CD4-positive, alpha-beta T cell (primary cell): ENCODE measurements at places on chromosomes 6 and 20. TPM values are rescaled to one million over a fixed set of nuclear protein-coding genes. Genes with fewer than 3 reads are reported as not detected.

GRCh38 chr20:24598346-24598745 is 128.9 kb downstream of the SYNDIG1 start:
- no peak overlapping the region for H3K4me3 ChIP-seq
- no peaks in the 10 kb centered on the region for H3K27me3 ChIP-seq
- no peaks in the 10 kb centered on the region for H3K36me3 ChIP-seq
- no peaks in the 10 kb centered on the region for H3K4me1 ChIP-seq
- no peak for DNase-seq

GRCh38 chr6:112223070-112223861 is 31.1 kb downstream of the LAMA4 start:
- DNase-seq, result no peak
- no peaks in the 10 kb centered on the region for H3K36me3 ChIP-seq
- no peaks in the 10 kb centered on the region for H3K4me1 ChIP-seq
- H3K4me3 ChIP-seq, result no peak overlapping the region
- H3K27me3 ChIP-seq, result no peaks in the 10 kb centered on the region
- no peak overlapping the region for H3K27ac ChIP-seq

DNA sequence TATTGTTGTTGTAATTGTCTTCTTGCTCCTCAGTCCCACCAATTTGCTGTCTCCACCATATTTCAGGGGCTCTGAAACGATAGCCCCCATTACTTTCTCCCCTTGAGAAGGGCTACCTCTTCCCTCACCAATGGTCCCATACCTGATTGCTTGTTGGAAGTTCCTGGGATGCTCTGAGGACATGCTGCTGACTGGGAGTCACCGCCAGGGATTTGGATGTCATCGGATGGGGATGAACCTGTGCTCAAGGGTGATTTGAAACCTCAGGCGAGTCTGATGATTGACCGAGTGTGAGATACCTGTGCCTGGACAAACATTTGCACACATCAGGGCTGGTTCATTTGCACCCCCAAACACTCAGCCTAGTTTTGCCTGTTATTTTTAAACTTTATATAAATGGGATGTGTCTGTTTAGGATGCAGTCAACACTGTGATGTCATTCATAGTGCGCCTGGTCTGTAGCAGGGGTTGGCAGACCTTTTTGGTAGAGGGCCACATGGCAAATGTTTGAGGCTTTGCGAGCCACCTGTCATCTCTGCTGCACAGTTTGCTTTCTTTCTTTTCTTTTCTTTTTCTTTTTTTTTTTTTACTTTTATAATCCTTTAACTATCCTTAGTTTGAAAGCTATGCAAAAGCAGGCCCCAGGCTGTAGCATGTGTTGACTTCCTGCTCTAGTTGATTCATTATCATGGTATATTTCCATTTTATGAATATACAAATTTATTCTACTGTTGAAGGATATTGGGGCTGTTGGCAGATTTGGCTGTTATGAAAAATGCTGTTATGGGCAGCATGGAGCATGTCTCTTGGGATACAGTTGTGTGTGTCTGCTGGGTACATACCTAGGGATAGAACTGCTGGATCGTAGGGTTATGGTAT is 118.5 kb upstream of the PHACTR3 start:
- H3K27me3 ChIP-seq, result peaks cover 14% of the 10 kb centered on the region
- no peaks in the 10 kb centered on the region for H3K36me3 ChIP-seq
- H3K4me3 ChIP-seq, result no peak overlapping the region
- no peaks in the 10 kb centered on the region for H3K4me1 ChIP-seq
- H3K27ac ChIP-seq, result no peak overlapping the region

PRKN gene
- total RNA-seq, result 5.2 TPM

WFDC2 gene
- total RNA-seq, result not detected

C4B gene
- 4.0 TPM for total RNA-seq

FABP7 gene
- total RNA-seq, result not detected

NHLRC1 gene
- 0.11 TPM for total RNA-seq

TDP2 gene
- total RNA-seq, result 64.6 TPM
